CD4-positive, alpha-beta T cell treated with Interleukin-1 beta for 1 hour (primary cell): ENCODE measurements at places on chromosomes 1 and 21.

GRCh38 chr1:98119796-98120195 lies 199.0 kb upstream of the DPYD start:
- DNase-seq: no peak

DNA sequence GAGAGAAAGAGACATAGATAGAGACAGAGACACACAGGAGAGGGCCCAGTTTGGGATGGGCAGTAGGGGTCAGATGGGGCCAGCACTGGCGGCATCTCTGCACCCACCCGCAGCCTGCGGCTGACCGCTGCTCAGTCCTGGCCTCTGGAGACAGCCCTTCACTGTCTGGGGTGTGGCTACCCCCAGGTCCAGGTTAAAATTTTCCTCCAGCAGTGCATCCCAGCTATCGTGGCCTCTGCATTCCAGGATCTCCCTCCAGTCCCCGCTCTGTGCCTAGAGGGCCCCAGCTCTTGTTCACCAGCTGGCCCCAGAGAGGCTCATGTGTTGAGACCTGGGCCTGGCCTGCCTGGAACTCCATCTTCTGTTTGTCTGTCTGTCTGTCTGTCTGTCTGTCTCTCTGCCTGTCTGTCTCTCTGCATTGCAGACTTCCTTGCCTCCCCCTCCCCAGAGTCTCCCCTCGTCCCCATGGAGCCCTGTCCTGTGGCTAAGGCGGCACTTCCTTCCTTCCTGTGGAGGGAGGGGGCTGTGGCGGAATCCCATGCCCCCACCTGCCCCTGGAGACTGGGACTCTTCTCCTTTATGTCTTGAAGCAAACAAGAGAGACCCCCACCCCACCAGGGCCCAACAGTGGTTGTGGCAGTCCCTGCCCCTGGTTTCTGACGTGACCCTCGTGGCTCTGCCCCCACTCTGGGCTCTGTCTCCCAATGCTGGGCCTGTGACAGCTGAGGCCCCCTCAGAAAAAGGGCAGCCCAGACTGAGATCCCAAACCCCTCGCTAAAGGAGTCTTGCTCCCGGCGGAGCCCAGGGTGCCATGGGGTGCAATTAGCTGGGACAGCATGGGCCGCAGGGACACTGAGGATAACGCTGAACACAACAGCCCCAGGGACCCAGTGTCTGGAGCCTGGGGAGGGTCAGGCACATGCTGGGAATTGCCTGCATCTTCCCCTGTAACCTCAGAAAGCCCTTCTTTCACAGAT lies 241.8 kb downstream of the NPHP4 start:
- no peak for DNase-seq

- no peak for DNase-seq
Observed at GRCh38 chr21:28454564-28455252, 538.0 kb downstream of the LTN1 start.

DNA sequence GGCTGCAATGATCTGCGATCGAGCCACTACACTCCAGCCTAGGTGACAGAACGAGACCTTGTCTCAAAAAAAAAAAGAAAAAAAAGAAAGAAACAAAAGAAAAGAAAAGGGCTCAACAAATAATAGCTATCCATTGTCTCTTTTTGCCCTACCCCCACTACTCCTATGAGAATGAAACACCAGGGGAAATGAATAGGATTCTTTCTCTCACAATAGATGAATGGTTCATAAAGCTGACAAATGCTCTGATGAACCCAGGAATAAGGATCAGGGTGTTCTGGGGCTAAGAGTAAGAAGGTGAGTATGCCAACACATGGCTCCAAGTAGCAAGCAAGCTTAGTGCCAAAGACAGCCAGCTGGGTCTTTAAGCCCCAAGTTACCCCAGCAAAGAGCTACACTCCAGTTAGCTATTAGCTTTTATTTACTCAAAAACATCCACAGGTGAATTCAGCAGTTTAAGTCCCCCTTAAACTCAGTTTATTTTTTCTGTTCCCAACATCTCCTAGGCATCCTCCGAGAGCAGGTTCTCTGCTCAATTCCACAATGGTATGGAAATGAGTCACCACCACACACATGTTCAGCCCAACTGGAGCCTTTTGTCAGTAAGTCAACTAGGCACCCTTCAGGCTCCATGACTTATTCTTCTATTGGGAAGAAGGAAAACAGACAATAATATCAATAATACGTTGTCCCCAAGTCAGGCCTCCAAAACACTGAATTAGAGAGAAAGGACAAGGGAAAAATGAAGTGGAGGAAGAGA lies 4.2 kb downstream of the ADORA3 start:
- no peak for DNase-seq

- DNase-seq: no peak
Observed at GRCh38 chr1:193229136-193229535, 42.7 kb upstream of the B3GALT2 start.
